Regular cardiac myocyte (primary cell): ENCODE measurements at places on chromosomes 1 and 21. TPM values are rescaled to one million over a fixed set of nuclear protein-coding genes. Genes with fewer than 3 reads are reported as not detected.

The RGS1 gene
- under 0.01 TPM in 1 of 2 replicates, not detected in the other for total RNA-seq

The LRRC3 gene
- 0.38 and 0.85 TPM in 2 replicates for total RNA-seq

The SPRR1A gene
- total RNA-seq = not detected in 2 replicates

The DDR2 gene
- total RNA-seq = 116 and 168 TPM in 2 replicates

The BEST4 gene
- total RNA-seq = under 0.01 and 0.28 TPM in 2 replicates

The SLC1A7 gene
- 0.58 and 1.1 TPM in 2 replicates for total RNA-seq

The GRIK3 gene
- not detected in 2 replicates for total RNA-seq

The GREM2 gene
- total RNA-seq = 0.96 and 1.4 TPM in 2 replicates

The MAST2 gene
- total RNA-seq = 24.7 and 24.8 TPM in 2 replicates

The LCE2A gene
- total RNA-seq = not detected in 2 replicates

The TACSTD2 gene
- 0.19 and 0.56 TPM in 2 replicates for total RNA-seq

The TFF2 gene
- not detected in 2 replicates for total RNA-seq

The GUCA2B gene
- total RNA-seq = not detected in 2 replicates
